ENCODE measurements at places on chromosomes 12 and 14.

DNA sequence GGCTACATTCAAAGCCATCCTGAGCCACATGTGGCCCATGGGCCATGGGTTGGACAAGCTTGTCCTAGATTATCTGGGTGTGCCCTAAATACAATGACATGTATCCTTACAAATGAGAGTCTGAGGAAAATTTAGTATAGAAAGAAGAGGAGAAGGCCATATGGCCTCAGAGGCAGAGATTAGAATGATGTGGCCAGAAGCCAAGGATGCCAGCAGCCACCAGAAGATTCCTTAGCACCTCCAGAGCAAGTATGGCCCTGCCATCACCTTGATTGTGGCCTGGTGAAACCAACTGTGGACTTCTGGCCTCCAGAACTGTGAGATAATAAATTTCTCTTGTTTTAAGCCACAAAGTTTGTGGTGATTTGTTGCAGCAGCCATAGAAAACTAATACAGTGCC is 436.9 kb downstream of the RGS6 start:
- no peak for DNase-seq

GRCh38 chr12:89556976-89557375 is 31.1 kb upstream of the POC1B start:
- no peak for DNase-seq

- no peak for DNase-seq
Measured at GRCh38 chr14:22641846-22642245, 2.3 kb downstream of the OR6J1 start.

GRCh38 chr14:103562179-103562428 is 353 bp downstream of the BAG5 start:
- no peak for DNase-seq

DNA sequence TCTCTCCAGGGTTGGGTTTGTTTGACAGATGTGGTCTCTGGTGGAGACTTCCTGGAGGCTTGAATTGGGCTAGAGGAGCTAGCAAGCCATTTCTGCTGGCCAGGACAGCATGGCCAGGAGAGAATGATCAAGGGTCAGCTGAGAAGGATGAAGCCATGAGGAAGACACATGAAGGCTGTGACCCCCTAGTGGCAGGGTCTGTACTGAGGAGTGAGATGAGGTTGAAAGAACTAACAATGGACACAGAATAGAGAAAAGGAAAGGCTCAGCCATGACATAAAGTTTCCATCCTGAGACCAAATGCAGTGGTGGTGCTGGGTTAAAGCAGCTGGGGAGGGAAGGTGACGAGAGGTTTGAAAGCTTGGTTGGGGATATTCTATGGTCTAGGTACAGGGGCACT is 89.9 kb downstream of the NT5DC3 start:
- DNase-seq: no peak

DNA sequence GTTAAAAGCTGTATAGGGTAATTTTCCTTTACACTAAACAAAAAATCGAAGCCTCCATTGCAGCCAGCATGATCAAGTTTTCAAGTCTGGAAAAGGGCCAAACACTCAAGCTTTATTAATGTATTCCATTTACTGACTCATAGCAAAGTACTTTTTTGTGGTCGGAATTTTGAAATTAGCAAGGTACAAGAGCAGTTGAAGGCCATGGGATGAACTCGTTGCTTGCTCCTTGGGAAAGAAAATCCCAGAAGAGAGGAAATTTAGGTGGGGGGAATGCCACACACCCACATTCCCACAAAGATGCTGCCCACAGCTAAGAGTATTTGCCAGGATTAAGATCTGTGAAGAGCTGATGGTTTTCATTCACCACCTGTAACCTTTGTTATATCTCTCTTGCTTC is 333.7 kb downstream of the EGLN3 start:
- peak; percentile 59 for DNase-seq

GRCh38 chr12:76836633-76837032 is 42.2 kb downstream of the CSRP2 start:
- DNase-seq: no peak

DNA sequence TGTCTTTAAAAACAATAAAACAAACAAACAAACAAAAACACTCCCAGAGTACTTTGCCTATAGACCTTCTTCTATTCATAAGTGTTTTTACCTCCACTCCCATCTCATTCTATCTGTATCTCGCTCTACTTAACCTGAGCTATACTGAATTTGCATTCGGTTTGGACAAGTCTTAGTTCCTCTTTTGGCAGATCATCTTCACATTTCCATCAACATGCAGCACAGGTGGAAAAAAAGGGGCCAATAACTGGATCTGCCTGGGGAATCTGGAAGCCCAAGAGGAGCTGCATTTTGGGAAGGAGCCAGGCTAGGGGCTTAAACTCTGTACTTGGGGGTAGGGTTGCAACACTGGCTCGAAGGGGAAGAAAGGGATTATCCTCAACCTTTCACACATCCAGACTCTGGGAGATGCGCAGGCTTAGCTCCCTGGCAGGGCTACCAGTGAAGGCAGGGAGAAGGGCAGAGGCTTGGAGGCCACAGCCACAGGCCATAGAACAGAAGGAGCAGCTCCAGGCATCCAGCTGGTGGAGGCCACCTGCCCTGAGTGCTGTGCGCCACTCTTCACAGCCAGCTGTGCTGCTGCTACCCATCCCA is 4.1 kb downstream of the NINJ2 start:
- no peak for DNase-seq

GRCh38 chr12:1852076-1852475 is 31.7 kb downstream of the LRTM2 start:
- DNase-seq: no peak

DNA sequence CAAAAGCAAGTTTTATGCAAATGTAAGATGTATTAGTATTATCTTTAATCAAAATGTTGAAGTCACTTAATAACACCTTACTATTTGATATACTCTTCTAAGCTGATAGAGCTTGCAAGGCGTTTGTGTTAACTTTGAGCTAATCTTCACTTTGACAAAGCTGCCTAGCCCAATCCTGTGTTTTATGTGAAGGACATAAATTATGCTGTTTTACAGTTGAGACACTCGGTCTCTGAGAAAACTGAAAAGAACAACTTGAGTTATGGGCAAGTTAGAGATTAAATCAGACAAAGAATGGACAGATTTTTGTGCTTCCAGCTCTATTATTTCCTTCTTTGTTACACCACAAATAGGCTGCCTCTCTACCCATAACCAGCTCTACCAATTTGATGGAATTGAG is 42.0 kb upstream of the DAAM1 start:
- no peak for DNase-seq

DNA sequence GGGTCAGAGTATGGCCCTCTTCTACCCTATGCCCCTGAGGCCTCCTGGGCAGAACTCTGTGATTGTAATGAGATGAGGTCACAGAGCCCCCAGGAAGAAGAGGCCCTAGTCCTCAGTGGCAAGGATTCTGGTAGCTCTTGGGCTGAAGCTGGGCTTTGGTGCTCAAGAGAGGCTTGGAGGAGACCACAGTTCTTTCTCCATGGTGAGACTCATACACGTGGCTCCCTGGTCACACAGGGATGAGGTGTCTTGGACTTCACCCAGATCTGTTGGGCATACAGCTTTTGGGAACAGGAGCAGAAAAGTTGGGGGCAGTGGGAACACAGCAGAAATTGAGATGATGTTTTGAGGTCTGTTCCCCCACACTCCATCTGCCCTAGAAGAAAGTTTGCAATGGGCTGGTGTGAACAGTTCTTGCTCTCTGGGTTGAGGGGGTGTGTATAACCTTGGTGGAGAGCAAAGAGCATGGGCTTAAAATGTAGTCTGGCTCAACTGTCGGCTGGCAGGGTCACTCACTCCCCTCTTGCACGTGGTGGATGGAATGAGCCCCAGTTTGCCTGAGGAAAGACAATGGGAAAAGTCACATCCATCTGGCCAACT is at the start of gene KRT86:
Gene KRT86 (plus strand): TSS at position 125 of the 600 bp plus-strand sequence. CDS start 27,272 bp downstream, outside the sequence.
- no peak for DNase-seq

GRCh38 chr14:70144046-70144445 is 44.7 kb downstream of the SLC8A3 start:
- no peak for DNase-seq

DNA sequence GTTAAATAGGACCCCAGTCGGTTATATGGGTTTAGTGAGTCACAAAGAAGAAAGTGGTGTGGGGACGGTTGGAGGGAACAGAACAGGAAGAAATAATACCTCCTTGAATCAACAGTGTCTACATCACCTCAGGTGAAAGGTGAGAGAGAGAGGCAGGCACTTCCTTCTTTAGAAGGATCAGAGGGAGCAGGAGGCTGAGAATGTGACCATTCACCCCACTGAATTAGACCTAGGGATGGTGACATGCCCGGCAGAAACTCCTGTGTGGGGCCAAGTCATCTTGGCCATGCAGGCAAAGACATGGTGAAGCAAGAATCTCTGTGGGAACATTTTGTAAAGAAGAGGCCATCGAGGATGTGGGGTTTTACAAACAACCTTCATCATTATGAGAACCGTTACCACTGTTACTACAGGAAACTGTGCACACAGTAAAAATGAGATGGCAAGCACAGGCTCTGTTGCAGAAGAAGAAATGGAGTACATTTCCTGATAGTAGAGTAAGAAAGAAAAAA is 1196.9 kb downstream of the VRK1 start:
- DNase-seq: no peak

- DNase-seq: no peak
Measured at GRCh38 chr12:123498126-123498825, 35.2 kb downstream of the RILPL1 start.

- DNase-seq: no peak
Measured at GRCh38 chr12:44874981-44875416, 1.1 kb downstream of the NELL2 start.

GRCh38 chr12:54383041-54383609 is 1.4 kb downstream of the ZNF385A start:
- DNase-seq: peak; percentile 73

DNA sequence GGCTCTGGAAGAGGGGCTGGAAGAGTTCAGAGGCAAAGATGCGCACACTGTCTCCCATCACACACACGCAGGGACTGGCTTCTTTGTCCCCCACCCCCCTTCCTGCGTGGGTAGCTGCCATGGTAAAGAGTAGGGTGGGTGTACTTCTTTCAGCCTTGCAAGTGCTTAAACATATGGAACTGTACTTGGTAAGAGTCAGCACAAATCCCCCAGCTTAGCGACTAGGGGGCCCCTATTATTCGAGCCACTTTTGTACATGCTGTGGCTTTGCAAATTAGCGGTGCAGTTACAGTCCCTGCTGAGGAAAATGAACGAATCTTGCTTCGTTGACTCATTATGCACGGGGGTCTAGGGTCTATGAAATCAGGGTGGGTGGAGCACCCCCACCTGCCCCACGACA is 123.8 kb downstream of the AACS start:
- DNase-seq: no peak

- DNase-seq: peak; percentile 31
Measured at GRCh38 chr12:2752676-2753371, 41.9 kb upstream of the FKBP4 start.

DNA sequence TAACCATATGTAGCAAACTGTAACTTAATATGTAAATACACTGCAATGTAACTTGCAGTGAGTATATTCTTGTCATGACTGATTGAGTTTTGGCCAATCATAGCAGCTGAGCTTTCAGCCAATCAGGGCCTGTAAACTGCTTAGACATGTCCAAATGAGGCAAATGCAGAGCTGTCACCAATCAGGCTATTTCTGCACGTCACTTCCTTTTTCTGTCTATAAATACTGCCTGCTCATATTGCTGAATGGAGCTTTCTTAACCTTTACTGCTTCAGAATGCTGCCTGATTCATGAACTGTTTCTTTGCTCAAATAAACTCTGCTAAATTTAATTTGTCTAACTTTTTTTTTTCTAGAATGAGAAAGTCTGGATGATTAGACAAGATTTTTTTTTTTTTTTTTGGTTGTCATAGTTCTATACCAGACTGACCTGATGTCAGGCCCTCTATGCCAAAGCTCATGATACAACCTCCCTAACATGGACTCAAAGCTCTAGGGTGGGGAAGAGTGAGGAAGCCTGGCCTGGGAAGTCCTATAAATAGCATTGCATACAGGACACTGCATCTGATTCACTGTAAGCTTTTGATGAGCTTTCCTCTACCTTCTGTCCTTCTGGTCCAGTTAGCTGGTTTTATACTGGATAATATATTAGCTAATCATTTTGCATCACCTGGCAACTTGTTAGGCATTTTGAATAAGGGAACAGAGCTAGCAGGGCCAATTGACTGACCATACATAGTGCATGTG is 12.0 kb downstream of the MGP start:
- DNase-seq: no peak

GRCh38 chr14:101476258-101476915 is 84.9 kb upstream of the DIO3 start:
- DNase-seq: no peak

- no peak for DNase-seq
Measured at GRCh38 chr12:120453977-120454376, 7.7 kb downstream of the GATC start.

- no peak for DNase-seq
Measured at GRCh38 chr14:65040666-65041433, 54.2 kb downstream of the FNTB start.

GRCh38 chr14:24054324-24054641 is 2.5 kb downstream of the CARMIL3 start:
- no peak for DNase-seq
